Epithelial cell of umbilical artery (primary cell): ENCODE measurements at places on chromosomes 6 and 20. TPM values are rescaled to one million over a fixed set of nuclear protein-coding genes. Genes with fewer than 3 reads are reported as not detected.

RNF39 gene
- total RNA-seq = not detected in 2 replicates

LST1 gene
- total RNA-seq = 0.32 TPM in 1 of 2 replicates, not detected in the other

SLC35F1 gene
- total RNA-seq = under 0.01 TPM in 1 of 2 replicates, not detected in the other

KCNK5 gene
- total RNA-seq = not detected in 2 replicates

PPIL6 gene
- 1.7 and 2.3 TPM in 2 replicates for total RNA-seq
